ENCODE measurements at places on chromosomes 3 and 15. TPM values are rescaled to one million over a fixed set of nuclear protein-coding genes. Genes with fewer than 3 reads are reported as not detected.

DNA sequence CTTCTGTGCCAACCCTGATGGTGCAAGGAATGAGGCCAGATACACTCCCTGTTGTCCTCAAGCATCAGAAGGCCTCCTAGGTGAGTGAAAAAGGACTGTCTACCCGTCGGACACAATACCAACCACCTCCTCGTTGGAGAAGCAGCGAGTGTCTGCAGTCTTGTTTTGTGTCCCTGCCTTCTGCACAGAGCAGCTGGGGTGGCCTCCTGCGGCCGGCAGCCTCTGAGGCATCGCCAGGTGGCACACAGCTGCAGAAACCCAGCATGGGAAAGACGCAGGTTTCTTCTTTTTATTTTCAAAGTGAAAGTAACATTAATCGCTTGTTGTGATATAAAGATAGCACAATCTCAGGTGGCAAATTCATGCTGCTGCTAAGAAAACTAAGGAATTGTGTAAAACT, 509.9 kb downstream of the OCA2 start:
- ATAC-seq = no peak

The TLR9 gene
- total RNA-seq = not detected

GRCh38 chr15:35937380-35937779, 391.4 kb upstream of the DPH6 start:
- no peak for ATAC-seq

The CILP gene
- total RNA-seq = 43.7 TPM

The HIGD2B gene
- total RNA-seq = not detected

The UBL7 gene
- 47.9 TPM for total RNA-seq

DNA sequence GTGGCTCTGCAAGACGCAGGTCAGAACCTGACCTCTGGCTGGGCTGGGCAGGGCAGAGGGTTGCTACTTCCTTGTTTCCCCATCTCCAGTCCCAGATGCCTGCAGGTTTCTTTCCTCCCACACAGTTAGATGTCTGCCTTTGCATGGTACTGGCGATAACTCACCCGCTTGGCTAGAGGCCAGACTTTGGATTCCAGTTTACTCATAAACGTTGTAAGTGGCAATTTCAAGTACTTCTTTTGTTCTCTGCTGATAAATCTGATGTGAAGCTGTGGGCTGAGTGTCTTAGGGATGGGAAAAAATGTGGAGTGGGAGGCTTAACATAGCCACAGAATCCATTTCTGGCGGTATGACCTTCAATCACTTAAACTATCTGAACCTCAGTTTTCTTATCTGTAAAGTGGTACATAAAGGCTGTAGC, 194.2 kb downstream of the EBLN2 start:
- no peak for ATAC-seq

DNA sequence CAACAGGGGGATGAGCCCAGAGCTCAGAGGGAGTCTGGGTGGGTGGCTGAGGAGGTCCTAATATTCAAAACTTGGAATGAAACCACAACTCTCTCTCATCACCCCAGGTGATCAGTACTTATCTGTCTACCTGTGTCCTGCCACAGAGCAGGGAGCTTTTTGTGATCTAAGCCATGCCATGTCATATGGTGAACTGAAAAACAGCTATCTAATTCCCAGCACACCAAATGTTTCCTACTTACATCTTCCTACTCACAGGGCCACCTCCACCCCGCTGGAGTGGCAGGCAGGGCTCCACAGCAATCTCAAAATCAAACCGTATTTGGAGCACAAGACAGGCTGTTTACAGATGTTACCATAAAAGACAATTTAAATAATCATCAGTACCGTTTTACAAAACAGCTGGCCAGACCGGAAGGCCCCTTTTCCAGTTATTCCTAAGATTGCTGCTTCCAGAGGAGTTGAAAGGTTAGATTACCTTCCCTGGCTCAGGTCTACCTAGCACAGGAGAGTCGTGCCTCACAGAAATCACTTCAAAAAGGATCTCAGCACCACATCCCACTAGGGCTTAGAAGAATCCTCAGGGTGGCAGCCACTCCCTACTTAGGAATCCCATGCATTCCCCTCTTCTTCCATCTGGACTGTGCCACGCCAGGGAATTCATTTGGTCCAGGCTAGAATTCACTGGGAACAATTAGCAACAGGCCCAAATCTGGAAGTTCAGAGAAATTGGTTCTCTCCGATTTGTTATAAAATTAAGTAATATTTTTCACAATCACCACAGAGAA, 226.6 kb upstream of the IL12A start:
- ATAC-seq = no peak

DNA sequence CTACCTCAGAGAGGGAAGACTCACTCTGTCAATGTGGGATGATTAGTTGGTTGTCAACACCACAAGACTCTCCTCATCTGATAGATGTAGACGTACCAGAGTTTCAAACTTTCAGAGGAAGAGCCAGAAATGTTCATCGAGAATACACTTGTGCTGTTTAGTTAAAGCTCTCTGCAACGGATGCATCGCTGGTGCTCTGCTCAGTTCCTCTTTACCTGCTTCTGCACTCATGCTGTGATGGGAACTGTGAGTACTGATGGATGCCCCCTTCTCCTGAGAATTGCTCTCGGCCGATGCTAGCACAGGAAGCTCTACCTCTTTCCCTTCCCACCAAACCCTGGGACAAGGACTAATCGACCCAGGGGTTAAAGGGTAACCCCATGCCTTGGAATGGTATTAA, 51.8 kb upstream of the CCDC54 start:
- no peak for ATAC-seq

GRCh38 chr3:117243657-117244056, 534.1 kb downstream of the TUSC7 start:
- no peak for ATAC-seq

- no peak for ATAC-seq
These were observed 68.4 kb downstream of the MINDY2 start for GRCh38 chr15:58839485-58839884.

The SCN11A gene
- 0.27 TPM for total RNA-seq

DNA sequence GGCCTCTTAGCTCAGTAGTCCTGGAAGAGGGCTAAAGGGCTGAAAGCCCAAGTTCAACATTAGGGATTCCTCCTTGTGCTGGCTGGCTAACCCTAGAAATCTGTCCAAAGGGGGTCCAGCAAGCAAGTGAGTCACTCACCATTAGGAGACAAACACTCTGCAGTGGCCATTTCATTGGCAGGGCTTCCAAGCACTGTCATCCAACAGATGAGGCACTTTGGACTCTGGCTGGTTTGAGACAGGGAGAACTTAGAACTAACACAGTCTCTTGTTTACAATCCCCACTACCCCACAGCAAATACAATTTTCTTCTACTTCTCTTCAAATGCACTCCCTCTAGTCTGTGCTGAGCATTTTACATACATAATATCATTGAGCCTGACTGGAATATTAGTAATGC, 10.1 kb upstream of the WNT5A start:
- ATAC-seq = no peak

DNA sequence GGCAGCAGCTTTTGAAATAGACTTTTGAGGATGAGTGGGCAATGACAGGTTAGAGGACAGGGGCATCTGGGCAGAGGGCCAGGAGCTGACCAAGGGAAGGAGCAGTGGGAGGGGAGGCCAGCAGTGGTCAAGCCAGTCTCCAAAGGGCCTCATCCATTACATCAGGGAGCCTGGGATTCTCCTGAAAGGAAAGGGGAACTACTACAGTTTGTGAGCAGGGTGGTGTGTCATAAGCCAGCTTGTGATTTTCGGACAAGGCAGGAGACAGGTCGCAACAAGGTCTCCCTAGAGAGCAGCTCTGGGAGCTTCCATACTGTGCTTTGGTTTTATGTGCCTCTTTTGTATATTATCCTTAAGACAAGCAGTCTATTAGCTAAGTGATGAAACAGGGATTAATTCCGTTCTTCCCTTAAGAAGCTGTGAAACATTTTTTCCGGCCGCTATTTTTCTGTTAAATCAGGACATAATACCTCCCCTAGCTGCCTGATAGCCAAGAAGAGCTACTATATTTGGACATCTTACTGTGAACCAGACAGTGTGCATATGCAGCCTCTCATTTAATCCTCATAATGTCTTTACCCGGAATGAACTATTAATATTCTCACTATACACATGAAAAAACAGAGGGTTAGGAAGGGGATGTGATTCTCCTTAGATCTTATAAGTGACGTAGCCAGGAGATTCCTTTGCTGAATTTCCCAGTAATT, 46.4 kb downstream of the C2CD4B start:
- ATAC-seq = peak; percentile 10

The C3orf80 gene
- 0.52 TPM for total RNA-seq

DNA sequence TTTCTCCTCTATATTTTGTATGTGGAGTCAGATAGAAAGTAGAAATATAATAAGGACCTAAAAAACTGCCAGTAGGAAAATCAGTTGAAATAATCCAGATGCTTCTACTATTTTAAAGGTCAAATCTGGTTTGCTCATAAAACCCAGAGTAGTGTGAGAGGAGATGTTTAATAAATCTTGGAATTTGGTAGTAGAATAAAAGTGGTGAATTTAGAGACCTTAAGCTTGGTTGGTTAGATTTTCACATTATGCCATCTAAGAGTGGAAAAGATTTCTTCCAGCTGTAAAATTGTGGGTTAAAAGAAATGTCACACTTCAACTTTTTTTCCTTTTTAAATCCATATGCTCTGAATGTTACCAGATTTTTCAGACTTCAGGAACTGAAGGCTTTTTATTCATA, 266.4 kb upstream of the GOLIM4 start:
- ATAC-seq = no peak

GRCh38 chr15:51444807-51445206, 103.4 kb downstream of the GLDN start:
- no peak for ATAC-seq

- ATAC-seq = no peak
These were observed 35.9 kb downstream of the CASR start for GRCh38 chr3:122219242-122219872.

GRCh38 chr3:125055913-125056745, at the start of gene HEG1:
Gene HEG1 (minus strand): TSS chr3:125055997. CDS start chr3:125055890, 107 bp downstream.
- ATAC-seq = peak; percentile 91

DNA sequence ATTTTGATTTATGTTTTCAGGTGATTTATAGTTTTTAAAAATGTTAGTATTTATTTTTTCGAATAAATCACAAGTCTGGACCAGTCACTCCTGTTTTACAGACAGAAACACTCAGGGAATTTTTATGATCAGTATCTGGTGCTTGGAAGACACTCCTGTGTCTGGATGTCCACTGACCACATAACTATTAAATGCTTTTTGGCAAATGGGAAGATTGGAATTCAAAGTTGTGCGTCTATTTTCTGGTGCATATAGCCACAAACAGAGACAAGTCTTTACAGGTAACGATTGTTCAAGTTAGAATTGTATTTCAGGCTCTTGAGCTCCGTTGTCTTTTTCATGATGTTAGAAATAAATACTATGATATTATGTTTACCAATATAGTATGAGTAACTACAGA, 12.2 kb downstream of the CP start:
- ATAC-seq = no peak

The EPHB1 gene
- 2.5 TPM for total RNA-seq

The SLC38A3 gene
- total RNA-seq = 0.35 TPM

- ATAC-seq = no peak
These were observed 101.0 kb downstream of the OSBPL10 start for GRCh38 chr3:31880020-31880419.

- peak; percentile 26 for ATAC-seq
These were observed 28.6 kb upstream of the SEMA3F start for GRCh38 chr3:50126287-50127211.

DNA sequence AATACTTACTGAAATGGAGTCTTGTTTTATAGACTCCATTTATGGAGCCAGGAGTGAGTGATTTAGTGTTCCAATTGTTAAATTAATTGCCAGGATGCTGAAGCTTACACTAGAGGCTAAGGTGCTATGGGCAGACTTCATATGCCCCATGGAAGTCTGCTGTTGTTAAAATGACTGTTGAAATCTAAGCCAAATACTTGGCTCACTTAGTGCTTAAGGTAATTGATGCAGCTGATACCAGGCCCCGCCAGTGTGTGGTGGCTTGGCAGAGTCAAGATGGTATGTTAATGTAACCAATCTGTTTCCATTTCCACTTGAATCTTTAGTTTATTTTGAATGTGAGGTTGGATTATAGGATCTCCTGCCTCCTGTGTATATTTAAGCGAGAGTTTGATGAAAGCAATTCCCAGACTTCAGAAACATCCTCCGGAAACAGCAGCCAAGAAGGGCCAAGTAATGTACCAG, 187.1 kb downstream of the ITPR1 start:
- no peak for ATAC-seq

The CLDN16 gene
- not detected for total RNA-seq

DNA sequence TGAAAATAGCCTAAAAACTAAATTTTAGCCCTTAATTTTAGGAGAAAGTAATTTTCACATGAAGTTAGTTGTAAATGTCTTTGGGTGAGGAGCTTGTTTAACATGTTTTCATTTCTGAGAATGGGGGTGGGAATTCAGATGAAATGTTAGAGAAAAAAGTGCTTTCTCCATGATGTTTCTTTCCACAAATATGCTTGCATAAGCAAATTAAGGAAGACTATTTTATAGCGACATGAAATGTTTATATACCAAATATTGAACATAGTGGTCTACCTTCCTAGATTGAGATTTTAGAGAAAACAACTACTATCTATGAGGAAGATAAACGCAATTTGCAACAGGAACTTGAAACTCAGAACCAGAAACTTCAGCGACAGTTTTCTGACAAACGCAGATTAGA, 13.0 kb upstream of the RPLP1 start:
- no peak for ATAC-seq

GRCh38 chr15:75650908-75651809, 3.4 kb downstream of the SNX33 start:
- ATAC-seq = no peak

The GPR15 gene
- not detected for total RNA-seq

DNA sequence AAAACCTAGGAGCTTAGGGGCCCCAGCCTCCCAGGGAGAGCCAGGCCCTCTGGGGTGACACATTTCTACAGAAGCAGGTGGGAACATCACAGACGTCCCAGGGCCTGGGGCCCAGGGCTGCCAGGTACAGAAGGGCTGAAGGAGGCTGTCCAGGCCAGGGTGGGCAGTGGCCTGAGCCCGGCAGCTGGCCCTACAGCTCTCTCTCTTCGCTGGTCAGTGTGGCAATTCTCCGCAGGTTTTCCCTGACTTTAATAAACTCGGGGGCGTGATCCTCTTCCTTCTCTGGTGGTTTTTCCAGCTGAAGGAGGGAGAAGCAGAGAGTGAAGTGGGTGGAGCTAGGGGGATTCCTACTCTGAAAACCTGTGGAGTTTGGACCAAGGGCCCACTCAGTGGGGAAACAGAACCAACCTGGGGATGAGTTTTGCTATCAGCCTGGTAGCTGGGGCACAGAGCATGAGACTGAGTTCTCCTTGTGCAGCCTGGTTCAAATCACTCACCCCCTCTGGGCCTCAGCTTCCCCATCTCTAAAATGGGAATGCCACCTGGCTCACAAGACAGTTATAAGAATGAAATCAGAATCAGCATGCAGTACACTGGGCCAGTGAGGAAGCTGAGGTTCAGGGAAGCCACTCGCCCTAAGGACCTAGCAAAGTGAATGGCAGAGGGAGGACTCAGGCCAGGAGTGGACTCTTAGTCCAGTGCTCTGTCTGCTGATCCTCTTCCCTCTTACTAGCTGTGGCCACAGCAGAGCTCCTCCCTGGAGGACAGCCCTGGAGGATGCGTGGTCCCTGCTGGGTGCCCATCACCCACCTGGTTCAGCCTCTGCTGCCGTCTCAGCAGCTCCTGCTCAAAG, 10.6 kb downstream of the FAM107A start:
- ATAC-seq = no peak

- no peak for ATAC-seq
These were observed 48.8 kb upstream of the ATP2B2 start for GRCh38 chr3:10554236-10554611.

GRCh38 chr3:101495552-101495951, 17.5 kb downstream of the SENP7 start:
- ATAC-seq = no peak
